ENCODE measurements at places on chromosomes 2 and 18. TPM values are rescaled to one million over a fixed set of nuclear protein-coding genes. Genes with fewer than 3 reads are reported as not detected.

Gene TNFAIP6
- polyA plus RNA-seq, result 6.7 TPM

Gene TMEM247
- polyA plus RNA-seq, result not detected

Gene TPO
- 0.74 TPM for polyA plus RNA-seq

Gene NDC80
- polyA plus RNA-seq, result 48.3 TPM

Gene SPRED2
- 7.2 TPM for polyA plus RNA-seq

Gene CDH2
- 15.2 TPM for polyA plus RNA-seq

All from GM23338 (cell line).